DMS79 (cell line): ENCODE measurements at places on chromosomes 7 and 10.

- DNase-seq = no peak
Observed at GRCh38 chr7:36986511-36986933, 262.2 kb upstream of the AOAH start.

- DNase-seq = no peak
Observed at GRCh38 chr10:103861505-103861904, 6.1 kb upstream of the SH3PXD2A start.

DNA sequence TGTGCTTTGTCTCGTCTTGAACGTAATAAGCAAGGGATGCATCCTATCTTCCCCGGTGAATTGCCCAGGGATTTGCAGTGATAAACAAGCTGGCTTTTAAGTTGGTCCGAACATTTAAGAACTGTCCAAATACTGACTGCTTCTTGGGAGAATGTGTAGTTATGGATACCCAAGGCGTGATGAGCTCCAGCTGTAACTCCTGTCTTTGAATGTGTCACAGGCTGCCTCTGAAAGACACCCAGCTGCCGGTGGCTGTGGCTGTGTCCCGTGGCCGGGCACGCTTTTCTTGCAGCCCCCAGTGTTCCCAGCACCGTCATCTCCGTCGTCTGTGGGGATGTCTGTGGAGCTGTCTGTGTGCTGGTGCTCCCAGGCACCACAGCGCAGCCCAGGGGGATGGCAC lies 118.1 kb downstream of the GLRX3 start:
- DNase-seq = no peak

DNA sequence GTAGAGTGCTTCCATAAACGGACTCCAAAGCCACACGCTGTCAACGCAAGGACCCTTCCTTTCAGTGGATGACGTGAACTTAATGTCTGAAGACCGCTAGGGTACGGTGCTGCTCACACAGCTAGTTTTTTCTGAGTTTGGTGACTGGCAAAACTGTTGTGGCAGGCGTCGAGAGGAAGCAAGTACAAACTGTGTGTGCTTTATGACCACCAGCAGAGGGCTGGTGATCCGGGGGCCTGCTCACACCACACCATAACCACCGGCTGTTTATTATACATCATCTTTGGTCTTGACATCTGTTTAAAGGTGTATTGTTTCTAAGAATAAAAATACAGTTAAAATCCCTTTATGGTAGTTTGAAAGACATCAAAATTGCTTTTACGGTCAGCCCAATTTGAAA lies 37.1 kb upstream of the ATP6V0A4 start:
- no peak for DNase-seq

DNA sequence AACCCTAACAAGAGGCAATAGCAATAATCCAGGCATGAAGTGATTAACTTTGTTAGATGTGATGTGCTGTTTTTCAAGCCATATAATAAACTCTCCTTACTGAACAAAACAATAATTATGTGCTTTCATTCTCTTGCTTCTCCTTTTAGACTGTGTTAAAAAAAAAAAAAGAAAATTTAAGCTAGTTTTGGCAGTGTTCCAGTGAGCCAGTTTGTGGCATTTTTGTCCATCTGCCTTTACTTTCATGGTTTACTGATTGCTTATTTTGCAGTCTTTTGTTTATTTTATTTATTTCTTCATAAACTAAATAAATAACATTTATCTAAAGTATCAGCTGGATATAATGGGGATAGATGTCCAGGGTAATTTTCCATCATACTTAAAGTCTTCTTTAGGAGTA lies 625.3 kb downstream of the CNTNAP2 start:
- DNase-seq = no peak

DNA sequence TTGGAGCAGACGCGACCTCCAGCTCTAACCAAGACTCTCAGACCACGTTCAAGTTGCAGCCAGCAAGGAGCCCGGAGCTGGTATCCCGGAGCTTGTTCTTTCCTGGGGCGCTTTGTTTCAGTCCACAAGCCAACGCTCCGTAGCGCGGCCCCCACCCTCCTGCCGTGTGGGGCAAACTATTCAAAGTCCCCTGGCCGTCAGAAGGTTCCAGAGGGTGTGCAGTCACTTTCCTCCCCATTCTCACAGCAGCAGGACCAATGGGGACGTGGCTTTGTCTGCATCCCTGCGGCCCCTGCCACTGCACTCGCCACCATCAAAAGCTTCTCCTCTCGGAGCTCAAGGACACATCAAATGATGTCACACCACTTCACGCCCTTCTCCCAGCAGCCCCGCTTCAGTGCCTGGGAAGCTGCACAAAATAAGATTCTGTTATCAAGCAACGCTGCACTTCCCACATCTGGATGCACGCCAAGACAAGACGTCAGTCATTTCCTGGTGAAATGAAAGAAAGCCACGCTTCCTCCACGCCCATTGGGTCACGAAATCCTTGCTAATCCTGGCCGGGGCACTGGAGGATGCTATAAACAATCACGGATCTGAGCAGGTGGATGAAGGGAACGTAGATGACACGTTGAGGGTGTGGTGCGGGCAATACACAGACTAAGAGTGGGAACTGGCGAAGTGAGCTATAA lies 348.2 kb downstream of the PTPRN2 start:
- DNase-seq = peak; percentile 100

DNA sequence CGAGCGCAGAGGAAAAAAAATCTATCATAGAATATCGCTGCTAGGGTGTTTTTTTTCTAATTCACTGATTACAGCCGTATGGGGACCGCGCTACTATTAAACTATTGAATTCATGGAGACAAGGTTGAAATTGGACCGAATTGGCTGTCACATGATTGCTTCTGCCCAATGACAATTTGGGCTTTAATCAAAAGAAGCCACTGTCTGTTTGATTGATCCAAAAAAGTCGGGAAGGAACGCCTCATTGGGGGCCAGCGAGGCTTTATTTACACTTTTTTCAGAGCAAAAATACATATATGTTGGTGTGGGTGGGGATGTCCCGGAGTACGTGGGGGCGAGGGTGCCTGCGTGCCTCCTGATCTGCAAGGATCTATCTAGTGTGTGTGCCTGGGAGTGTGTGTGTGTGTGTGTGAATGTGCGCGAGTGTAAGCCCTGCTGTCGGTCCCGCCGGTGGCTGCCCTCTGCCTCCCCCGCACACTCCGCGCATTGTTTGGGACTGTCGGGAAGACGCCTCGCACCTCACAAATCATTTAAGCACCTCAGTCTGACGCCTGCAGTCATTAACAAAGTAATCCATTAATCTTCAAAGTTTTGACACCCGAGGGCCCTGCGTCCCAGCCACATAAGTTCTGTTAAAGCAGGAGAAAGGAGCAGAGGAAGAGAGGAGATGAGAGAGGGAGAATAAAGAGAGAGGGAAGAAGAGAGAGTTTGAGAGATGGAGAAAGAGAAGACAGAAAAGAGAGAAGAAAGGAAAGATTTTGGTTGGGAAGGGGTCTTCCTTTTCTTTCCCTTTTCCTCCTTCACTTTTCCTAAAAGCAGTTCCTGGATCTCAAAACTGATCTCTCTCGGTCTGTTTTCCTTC lies at the start of gene HOXA2:
Gene HOXA2 (minus strand): TSS at position 103 of the 862 bp plus-strand sequence. CDS start 183 bp downstream, outside the sequence.
- DNase-seq = no peak

DNA sequence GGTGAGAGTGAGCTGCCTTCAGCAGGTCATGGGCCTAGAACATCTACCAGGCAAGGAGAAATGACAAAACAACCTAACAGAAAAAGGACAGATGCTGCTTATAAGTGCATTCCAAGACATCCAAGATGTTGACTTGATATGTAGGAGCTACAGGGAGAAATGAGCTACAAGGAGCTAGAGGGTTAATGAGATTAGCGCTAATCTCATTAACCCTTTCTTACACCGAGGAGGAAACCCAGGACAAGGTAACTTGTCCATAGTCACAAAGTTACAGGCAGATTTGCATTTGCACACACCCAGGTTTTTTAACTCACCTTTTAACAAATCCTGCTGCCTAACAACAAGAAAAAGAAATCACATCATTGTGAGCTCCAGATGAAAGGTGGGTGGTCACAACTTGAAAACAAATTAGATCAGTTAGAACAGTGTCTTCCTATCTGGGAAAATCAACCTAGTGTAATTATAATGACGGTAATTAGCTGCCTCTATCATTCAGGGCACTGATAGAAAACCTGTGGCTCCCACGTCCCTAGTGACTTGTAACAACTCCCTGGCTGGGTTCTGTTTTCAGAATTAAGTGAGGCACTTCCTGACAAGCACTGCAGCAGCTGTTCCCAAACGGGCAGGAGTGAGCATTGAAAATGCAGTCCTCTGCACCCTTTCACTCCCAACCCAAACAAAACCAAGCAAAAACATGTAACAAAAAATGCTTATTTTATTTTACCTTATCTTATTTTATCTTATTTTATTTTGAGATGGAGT lies 5.7 kb downstream of the KIAA1549 start:
- no peak for DNase-seq

DNA sequence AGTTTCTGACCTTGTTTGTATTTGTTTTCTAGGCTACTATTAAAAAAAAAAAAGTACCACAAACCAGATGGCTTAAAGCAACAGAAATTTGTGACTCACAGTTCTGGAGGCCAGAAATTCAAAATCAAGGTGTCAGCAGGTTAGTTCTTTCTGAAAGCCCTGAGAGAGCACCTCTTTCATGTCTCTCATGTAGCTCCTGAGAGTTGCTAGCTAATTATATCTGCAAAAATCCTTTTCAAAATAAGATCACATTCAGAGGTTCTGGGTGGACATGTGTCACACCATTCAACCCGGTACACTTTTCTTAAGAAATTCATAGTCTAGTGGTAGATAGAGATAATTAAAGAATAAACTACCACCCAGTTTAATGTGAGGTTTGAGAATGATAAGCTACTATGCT lies 888.6 kb downstream of the GRID1 start:
- DNase-seq = no peak

GRCh38 chr10:3763852-3764625 lies 21.0 kb downstream of the KLF6 start:
- DNase-seq = no peak

- DNase-seq = no peak
Observed at GRCh38 chr7:148434181-148434757, 156.3 kb upstream of the C7orf33 start.

DNA sequence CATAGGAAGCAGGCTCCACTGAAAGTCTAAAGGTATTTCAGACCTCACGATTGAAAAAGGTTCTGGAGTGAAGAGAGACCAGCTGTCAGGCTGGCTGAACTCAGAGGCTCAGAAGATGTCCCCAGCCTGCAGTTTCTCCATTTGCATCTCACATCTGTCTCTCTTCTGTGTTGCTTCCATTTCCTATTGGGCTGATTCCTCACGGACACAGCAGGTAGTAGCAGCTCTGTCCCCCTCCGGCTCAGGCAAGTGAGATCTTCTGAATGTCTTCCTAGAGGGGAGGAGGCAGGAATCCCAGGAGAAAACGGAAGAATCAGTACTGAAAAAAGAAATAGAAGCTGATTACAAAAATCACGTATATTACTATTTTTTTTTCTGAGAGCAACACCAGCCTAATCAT lies 274.1 kb upstream of the COBL start:
- no peak for DNase-seq
